ENCODE measurements at places on chromosomes 2 and 18.

GRCh38 chr2:201600906-201601305, 42.4 kb downstream of the TMEM237 start:
- DNase-seq, result no peak

DNA sequence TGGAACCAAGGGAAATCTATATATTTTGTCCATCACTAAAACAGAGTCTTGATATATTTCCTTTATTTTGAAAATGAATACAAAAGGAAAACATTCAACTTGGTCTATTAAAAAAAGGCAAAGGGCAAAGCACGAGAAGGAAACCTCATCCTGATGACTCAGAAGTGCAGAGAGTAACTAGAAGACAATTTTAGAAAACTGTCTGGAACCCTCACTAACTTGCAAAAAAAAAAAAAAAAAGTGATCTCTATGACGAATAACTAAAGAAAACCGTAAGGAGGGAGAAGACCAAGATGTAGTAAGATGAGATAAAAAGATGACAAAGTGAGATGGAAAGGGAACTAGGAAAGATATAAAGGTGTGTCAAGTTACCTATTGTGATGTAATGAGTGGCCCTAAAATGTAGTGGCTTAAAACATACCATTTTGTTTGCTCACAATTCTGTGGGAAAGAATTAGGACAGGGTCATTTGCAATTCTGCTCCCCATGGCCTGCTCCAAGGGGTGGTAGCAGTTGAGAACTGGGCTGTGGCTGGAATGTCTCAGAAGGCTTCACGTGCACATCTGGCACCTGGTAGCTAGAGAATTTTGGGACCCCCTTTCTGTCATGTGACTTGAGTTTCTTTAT, 303.0 kb downstream of the DYSF start:
- no peak for DNase-seq

- no peak for DNase-seq
Observed at GRCh38 chr2:35378791-35379190, 976.8 kb upstream of the CRIM1 start.

DNA sequence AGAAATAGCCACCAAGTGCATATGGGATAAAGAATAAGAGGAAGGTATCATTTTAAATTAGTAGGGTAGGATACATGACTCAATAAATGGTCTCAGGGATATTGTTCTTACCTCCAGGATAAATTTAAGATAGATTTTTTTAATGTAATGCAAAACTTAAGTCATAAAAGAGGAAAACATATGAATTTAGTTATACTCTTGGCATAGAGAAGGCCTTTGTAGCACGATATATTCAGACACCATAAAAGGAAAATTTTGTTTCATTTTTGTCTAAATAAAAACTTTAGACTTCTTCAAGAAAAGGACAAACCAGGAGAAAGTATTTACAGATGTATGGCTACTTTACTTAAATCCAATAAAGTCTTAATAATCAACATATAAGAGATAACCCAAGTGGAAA, 78.5 kb upstream of the CAB39 start:
- no peak for DNase-seq

DNA sequence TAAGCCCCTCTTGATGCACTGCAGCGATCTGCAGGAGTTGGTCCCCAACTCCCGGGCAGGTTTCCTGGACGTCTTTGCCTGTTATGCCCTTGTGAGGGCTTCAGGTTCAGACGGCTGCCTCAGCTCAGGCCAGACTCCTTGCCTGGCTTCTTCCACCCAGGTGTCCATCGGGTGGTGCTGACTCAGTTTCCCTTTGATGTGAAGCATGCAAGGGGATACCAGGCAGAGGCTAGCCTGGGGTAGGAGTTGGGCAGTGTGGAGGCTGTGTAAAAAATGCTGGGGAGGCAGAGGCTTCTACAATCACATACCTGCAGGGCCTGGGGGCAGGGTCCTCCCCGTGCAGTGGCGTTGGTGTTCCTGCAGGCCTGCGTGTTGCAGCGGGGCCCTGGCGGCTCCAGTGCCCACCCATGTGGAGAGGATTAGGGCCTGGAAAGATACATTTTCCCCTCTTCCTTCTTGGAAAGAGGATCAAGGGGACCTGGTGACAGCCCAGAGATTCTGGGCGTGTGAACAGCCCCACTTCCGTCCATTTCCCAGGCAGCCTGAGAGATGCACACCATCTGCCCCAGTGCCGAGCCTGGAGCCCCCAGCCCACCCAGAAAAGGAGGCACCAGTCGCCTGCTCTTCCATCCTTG, 338.3 kb downstream of the DYSF start:
- DNase-seq, result no peak

DNA sequence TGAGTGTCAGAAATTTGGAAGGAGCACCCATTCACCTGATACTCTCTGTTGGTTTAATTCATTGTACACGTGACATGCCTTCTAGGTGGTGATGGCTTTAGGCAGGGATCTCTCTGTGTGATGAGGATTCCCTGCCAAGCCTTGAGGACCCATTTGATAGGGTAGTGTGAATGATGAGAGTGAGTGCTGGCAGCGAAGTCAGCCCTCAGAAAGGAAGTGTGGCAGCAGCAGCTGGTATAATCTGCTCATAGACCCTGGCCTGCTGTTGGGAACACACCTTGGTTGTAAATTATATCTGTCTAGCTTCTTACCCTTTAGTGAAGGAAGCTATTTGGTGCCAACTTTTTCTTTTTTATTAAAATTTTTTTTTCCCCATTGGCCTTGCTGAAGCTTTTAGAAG, 164.5 kb downstream of the HAUS1 start:
- no peak for DNase-seq

DNA sequence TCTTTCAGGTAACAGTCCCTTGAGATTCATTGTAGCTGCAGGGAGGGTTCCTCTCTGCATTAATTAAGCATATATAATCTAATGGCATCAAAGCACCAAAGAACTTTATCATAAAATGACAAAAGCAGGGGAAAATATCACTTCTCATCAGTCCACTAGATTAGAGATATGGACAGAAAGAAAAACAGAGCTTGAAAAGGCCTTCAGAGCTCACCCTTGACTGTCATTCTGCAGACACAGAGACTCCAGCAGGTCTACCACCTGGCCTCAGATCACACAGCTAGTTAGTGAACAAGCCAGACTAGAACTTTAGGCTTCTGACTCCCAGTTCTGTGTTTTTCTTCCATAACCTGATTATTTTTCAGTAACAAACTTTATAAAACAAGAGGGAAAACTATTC, 88.5 kb downstream of the FIGN start:
- DNase-seq, result no peak

- no peak for DNase-seq
Observed at GRCh38 chr2:216231867-216232266, 122.7 kb downstream of the XRCC5 start.

GRCh38 chr18:44437603-44438002, 243.1 kb upstream of the SETBP1 start:
- no peak for DNase-seq

- DNase-seq, result no peak
Observed at GRCh38 chr2:173101687-173102086, 26.0 kb downstream of the MAP3K20 start.

DNA sequence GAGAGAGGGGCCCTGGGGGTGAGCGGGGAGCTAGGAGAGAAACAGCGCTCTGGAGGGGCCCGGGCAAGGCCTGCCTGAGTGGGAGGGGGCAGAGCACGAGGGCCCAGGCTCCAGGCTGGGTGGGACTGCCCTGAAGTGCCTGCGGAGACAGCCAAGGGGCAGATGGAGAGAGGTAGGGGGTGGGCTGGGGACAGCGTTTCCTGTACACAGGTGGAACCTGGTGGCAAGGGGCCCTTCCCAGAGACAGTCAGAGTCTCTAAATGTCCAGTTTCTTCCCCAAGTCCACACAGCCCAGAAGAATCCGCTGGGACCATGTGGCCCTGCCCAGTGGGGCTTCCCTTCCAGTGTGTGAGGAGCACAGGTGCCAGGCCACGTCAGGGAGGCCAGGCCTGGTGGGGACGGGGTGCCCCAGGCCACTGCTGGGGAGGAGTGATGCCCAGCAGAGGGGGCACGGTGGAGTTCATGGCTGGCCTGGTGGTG, 1.7 kb upstream of the GPR35 start:
- DNase-seq, result no peak

DNA sequence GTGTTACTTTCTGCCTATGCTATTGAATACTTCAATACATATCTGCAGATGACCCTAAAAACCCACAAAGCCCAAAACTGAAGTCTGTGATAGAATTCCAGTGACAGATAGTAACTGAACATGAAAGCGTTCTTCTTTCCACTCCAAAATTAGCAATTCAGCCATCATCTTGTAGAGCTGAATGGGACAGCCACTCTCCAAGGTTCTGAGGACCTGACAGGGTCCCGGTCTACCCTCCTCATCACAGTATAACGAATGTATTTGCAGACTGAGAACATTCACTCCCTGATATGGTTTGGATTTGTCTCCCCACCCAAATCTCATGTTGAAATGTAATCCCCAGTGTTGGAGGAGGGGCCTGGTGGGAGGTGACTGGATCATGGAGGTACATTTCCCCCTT, 189.5 kb downstream of the MTCL1 start:
- DNase-seq, result no peak

DNA sequence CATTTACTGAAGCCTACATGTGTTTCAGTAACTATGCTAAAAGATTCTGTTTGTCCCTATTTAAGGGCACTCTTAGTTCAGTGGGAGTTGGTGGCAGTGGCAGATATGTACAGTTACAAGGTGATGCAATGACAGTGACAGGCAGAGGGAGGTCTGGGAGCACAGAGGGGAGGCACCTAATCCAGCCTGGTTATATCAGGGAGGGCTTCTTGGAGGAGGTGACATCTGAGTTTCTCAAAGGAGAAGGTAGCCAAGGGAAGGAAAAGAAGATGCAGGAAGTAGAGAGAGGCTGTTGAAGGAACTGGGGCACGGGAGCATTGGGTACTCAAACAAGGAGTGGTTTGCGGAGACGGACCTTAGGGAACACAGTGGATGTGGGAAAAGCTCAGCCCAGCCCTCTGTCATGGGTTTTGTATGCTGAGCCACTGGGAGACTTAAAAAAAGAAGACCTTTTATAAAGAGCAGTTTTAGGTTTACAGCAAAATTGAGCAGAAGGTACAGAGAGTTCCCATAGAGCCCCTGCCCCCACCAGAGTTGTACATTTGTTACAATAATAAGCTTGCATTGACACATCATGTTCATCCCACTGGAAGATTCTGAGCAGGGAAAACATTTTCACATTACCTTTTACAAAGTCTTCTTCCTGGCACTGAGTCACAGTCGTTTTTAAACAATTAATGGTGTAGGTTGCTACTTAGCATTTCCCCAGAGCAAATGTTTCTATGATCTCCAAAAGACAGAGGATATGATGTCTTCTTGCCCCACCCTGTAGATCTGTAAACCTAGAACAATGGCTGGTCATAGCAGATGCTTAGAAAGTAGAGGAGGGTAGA, 83.0 kb upstream of the TAF1B start:
- DNase-seq, result no peak

DNA sequence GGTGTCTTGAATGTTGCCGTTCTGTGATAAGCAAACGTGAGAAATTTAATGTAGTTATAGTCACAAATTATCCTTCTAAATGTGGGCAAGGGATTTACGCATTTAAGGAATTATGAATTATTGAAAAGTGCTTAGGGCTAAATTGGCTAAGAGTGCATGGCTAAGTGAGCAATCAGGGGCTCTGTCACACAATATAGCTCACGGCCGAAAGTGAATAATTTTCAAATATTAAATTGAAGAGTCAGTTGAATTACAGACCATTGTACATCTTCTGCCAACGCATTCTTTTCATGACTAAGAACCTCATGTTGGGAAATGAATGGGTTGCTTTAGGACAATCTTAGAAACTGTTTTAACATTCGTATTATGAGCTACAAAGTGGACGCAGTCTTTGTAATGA, 1832.9 kb upstream of the LRRTM1 start:
- no peak for DNase-seq
